Left lung (tissue), 14 donors: ENCODE measurements at places on chromosomes 5 and 9. TPM values are rescaled to one million over a fixed set of nuclear protein-coding genes. Genes with fewer than 3 reads are reported as not detected.

DNA sequence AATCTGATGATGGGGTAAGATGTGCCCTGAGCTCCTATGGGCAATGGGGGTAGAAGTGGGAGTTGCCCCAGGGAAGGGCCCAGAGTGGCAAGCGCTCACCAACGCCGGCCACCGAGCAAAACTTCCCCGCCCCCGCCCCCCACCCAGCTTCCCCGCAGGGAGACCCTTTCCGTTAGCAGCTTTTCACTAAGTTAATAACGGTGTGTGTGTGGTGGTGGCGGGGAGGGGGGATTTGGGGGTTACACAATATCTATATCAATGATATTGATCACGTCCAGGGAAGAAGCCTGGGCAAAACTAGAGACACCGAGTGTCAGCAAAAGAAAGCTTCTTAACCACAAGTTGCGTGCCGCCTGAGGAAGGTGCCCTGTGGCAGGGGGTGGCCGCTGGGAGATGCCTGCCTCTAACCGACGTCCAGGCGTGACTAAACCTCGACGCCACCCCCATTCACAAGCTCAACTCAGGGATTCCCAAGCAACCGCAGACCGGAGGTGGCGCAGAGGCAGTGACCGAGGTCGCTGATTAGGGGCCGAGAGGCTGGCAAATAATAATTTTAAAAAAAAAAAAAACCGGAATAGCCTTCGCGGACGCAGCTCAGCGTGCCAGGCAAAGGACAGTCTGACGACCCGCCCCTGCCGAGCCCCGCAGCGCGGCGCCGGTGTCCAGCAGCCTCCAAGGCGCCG is 222.6 kb downstream of the MEF2C start:
- DNase-seq, result no peak

Gene PRRX2
- polyA plus RNA-seq, result 1.1 TPM

- DNase-seq, result no peak
These were observed 23.9 kb downstream of the RORB start for GRCh38 chr9:74521009-74521408.

Gene NR2F1-AS1
- 44.1 TPM for polyA plus RNA-seq

Gene OTP
- polyA plus RNA-seq, result not detected

DNA sequence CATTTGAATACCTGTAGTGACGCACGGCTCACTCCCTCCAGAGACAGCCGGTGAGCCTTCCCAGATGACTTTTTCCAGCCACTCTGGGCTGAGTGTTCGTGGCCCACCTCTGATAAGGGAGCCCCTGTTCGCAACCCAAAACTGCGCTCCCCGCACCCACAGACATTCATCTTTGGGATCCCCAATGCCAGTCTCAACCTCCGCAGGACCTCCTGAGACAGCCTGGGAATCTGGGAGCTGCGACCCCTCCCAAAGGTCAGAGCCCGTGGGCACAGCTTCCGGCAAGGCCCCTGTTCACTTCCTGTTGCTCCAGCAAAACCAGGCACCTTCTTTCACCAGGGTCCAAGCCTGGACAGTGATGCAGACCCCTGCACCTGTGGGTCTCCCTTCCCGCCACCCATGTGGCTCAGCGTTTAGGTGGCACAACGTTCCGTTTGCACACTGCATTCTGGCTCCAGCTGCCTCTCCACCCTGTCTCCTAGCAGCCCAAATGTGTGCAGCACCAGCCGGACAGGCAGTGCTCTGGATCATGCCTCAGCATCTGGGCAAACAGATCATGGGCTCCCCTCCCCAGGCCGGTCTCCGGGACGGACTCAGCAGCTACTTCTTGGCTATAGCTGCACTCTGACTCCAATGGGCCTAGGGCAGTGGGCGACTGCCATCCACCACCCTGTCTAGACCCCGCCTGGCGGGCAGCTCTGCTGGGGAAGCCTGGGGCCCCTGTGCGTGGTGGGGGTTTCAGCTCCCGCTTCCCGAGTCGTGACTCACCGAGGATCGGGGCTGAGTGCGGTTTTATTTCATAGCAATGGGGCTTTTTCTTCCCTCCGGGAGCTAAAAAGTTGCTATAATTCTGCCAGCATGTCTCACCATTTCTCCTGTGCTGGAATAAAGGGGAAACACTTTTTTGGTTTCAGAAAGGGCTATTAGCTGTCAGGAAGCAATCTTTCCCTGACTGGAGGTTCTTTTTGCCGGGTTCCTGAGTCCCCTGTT is 156.0 kb downstream of the OLFM1 start:
- no peak for DNase-seq

- no peak for DNase-seq
These were observed 304.6 kb downstream of the SLCO4C1 start for GRCh38 chr5:101991486-101991885.

Gene SLC1A1
- polyA plus RNA-seq, result 5.9 TPM

DNA sequence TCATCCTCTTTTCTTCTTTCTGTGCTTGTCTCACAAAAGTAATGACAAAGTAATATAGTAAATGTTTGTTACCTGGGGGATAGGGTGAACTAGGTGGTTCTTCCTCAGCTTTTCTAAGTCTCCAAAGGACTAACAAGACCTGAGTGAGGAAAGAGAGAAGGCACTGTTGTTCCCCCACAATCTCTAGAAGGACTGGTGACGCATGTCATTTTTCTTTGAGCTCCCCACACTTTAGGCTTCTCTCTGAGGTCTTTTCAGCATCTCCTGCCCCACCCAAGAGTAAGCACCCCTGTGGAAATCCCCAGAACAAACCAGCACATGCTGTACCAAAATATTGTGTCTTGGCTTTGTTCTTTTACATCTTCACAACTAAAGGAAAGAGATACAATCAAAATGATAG is 2.4 kb upstream of the IL7R start:
- DNase-seq, result no peak

DNA sequence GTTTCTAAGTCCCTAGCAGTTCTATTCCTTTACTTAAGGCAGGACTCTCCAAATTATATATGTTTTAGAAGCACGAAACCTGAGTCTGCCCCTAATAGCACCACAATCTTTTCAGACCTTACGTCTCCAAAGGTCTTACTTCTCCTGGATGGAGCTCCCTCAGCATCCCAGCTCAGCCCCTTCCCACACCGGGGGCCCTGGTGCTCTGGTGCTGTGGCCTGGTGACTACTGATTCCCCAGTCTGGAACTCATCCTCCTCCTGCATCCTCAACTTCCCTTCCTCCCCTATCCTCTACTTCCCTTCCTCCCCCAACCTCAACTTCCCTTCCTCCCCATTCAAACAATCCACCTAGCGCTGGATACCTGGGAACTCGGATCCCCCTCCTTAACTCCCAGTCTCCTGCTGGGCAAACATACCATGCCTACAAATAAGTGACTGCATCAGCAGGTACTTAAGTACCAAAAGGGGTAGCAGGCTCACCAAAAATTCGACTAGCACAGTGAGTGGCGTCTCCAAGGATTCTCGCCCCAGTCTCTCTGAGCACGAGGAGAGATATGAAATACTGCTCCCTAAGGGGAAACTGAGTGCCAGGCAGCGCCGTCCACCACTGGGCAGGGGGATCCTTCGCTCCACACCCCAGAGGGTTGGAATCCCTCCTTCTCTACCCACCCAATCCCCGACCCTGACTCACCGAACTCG is 831 bp downstream of the IGFBPL1 start:
- no peak for DNase-seq

GRCh38 chr5:175684931-175685330 is 27.1 kb downstream of the HRH2 start:
- no peak for DNase-seq

- peak; percentile 53 for DNase-seq
These were observed 13.8 kb downstream of the EXOSC2 start for GRCh38 chr9:130707225-130707976.

DNA sequence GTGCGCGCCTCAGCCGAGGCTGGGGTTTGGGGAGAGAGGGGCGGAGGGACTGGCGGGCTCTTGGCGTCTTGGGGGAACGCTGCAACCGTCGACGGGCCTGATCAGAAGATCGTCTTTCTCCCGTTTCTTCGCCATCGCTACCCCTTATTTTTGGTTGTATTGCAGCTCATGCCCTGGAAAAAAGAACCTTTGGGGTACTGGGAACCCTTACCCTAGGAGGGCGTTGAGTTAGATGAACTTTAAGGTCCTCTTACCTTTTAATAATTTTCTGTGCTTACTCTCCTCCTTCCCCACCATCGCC is 719 bp downstream of the PAIP2 start:
- no peak for DNase-seq

Gene WDR70
- 50.6 TPM for polyA plus RNA-seq

- no peak for DNase-seq
These were observed 2.4 kb upstream of the DAB2 start for GRCh38 chr5:39427229-39427628.

Gene SOX30
- polyA plus RNA-seq, result 0.25 TPM

DNA sequence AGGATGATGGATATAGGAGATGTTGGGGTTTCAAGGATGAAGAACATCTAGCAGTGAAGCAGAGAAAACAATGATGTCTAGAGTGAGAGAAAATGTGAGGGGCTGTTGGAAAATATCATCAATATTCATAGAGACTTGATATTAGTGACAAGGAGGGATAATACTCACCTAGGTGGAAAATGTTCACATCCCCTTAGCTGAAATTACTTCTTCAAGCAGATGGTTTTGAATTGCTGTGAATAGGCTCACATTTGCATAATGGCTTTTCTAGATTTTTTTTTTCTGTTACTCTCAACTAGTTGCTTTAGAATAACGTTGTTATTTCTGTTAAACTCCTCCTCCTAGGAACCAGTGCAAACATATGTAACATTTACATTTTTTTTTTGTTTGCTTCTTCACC is 61.6 kb upstream of the MAP1B start:
- no peak for DNase-seq

Gene PSAT1
- 43.7 TPM for polyA plus RNA-seq

GRCh38 chr5:167582283-167582682 is 709.2 kb upstream of the WWC1 start:
- DNase-seq, result no peak

GRCh38 chr5:72138943-72139521 is 31.8 kb downstream of the MAP1B start:
- no peak for DNase-seq

Gene STKLD1
- polyA plus RNA-seq, result 3.4 TPM

DNA sequence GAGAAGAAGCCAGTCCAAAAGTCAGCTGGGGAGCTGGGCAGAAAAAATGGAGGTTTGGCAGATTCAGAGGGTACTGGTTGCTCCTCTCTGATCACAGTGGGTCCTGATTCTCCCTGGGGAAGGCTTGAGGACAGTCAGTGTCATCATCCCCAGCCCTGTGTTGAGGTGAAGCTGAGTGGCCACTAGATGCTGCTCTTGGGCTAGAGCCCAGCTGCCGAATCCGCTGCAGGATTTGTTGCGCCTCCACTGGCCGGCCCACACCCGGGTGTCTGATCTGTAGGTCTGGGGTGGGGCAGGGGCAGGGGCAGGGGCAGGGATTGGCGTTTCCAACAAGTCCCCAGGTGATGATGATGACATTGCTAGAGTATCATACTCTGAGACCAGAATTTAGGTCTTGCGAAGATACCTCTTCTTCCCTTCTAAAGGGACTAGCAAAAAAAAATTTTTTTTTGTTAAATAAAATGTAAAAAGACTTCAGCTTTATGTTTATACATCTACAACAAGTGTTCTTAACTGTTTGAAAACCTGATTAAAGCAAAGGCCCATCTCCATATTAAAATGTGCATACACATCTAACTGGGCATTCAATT is 106.8 kb downstream of the PDE6A start:
- DNase-seq, result peak; percentile 54

DNA sequence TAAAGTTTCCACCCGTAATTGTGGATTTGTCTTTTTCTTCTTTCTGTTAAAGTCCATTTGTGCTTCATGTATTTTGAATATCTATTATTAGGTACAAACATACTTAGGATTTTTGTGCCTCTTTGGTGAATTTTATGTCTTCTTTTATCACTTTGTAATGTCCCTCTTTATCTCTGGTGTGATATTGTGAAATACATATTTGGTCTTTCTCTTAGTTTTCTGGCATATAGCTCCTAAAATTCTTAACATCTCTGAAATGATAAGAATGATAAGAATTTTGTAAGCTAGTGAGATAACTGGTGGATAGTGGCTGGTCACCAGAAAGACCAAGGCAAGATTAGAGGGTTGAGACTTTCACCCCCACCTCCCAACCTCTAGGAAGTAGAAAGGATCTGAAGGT is 111.1 kb downstream of the KCTD16 start:
- no peak for DNase-seq

DNA sequence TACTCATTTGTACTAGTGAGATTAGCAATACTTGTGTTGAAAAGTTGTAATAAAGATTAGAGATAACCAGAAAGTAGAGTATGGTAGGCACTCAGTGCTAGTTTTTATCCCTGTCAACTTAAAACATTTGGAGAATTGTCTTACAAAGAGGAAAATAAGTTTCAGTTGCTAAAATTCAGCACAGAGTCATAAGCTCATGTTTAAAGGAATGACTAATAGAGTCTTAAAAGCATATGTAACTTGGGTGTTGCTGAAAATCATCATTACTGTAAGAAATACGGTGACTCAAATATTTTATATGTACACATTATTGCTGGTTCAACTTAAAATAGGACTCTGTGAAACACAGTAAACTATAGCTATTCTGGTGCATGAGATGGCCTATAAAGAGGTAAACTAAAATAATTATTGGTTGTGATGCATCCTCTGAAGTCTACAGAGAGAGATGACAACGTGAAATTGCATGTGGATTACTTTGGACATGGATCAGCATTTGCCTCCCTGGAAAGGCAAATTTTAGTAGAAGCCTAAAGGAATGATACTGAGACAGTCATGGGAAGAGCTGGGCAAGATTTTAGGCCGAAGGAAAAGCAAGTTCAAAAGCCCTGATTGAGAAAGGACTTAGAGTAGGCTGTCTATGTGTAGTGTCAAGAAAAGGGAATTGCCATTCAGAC is 34.6 kb downstream of the SGCD start:
- no peak for DNase-seq

DNA sequence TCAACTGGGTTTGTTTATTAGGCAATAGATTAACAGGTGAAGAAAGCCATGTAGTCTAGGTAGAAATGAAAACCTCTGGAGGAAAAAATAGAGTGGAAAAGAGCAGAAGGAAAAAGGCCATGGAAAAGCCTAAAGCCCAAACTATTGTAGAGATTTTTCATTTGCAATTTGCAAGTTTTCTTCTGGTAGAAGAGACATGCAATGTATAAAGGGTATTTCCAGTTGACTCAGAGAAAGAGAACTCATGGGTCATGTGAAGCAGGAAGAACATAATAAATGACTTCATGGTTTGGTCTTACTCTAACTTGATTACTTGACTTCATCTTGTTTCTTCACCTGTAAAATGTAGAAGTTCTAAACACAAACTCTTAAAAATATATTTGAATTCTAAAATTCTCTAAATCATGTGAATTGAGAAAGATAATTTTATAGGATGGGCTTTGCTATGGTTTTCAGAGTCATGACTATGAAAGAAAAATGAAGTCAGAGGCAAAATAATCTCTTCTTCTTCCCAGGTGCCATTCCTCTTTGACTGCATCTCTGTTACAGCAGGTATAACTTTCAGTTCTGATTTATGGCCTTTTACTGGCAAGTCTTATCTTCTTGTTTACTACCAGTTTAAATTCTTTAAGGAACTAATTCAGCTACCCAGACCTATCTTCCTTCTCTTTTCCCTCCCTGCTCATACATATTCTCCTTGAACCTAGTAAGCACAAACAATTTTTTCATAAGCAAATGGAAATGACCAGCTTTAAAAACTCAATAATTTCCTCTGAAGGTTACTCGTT is 47.7 kb upstream of the TMC1 start:
- DNase-seq, result no peak
